Stimulated activated CD4-positive, alpha-beta T cell treated with anti-CD3 and anti-CD28 coated beads, Interleukin-12 subunit alpha, Interleukin-12 subunit beta, amount 100 ng/mL, for 24 hours (primary cell): ENCODE measurements at places on chromosomes 1 and 21.
A peak's percentile ranks its signal among the peaks of the same experiment; 100 is the strongest.

DNA sequence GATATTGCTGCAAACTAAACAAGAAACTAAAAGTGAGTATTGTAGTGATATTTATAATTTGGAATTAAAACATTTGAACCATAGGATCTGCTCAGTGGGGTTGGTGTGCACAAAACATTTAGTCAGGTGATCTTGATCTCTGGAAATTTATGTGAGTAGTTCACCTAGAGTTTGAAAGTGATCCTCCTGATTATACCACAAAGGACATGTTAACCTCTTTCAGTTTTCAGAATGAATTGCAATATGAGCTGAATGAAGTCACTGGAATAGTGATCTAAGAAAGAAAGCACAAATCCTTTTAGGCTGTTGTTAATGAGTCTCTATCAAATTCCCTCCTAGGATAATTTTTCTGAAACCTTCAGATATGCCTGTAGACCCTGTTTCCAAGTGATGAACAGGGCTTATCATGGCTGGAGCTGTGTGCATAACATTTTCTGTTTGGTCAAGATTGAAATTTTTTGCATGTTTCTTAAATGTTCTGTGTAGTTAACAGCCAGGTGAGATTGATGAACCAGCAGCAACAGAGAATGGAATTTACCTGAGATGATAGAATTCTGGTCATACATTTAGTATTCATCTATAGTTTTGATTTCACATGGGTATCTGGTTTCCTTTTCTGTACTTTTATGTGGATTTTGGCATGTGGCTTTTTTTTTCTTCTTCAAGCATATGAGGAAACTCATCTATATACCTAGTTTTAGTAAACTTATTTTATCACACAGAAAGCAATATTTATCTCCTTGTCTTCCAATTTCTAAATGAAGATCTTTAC, 25.5 kb downstream of the CDC14A start:
- no peak for DNase-seq

- no peak for DNase-seq
Observed at GRCh38 chr1:40308036-40308727, 8.9 kb downstream of the COL9A2 start.

- DNase-seq: no peak
Observed at GRCh38 chr1:75612976-75613375, 2.1 kb upstream of the SLC44A5 start.

DNA sequence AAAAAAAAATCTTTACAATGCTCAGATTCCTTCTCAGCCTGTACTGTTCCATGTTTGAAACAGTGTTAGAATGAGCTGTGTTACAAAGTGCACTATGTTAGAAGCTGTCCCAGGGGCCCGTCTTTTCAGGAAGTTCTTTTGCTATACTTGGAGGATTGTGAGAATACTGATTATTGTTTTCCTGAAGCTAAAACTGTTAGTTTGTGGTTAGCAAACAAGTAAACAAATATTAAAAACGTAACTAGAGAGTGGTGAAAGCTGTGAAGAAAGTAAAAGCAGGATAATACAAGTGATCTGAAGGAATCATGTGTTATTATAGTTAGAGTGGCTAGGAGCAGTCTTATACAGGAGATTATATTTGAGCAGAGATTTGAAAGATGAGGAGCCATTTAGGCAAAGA, 35.6 kb downstream of the CAMSAP2 start:
- DNase-seq: no peak

DNA sequence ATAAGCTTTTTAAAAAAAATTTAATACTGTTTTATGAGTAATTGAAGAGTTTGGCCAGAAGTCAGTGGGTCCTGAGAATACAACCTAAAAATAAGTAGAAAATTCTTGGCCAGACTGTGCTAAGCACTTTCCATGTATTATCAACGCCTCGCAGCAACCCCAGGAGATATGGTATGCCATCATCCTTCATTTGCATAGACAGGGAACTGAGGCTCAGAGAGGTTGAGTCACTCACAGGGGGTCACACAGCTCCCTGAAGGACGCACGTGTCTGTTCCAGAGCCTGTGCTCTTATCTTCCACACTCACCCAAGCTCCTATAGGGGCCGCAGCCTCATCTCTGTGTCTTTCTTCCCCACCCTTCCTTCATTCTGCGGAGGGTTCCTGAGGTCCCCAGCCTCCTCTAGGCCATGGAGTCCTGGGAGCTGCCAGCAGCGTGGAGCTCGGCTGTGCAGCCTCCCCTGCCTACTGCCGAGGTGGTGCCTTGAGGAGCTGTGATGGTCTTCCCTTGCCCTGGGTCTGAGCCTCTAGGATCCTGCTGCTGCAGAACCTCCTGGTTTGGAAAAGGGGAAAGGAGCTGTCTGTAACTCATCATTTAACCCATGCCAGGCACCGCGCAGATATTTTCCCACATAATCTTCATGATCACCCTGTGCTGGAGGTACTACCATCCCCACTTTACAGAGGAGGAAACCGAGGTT, 30.3 kb upstream of the ECE1 start:
- no peak for DNase-seq

- peak; percentile 21 for DNase-seq
Observed at GRCh38 chr1:180168786-180169639, 14.3 kb downstream of the QSOX1 start.

DNA sequence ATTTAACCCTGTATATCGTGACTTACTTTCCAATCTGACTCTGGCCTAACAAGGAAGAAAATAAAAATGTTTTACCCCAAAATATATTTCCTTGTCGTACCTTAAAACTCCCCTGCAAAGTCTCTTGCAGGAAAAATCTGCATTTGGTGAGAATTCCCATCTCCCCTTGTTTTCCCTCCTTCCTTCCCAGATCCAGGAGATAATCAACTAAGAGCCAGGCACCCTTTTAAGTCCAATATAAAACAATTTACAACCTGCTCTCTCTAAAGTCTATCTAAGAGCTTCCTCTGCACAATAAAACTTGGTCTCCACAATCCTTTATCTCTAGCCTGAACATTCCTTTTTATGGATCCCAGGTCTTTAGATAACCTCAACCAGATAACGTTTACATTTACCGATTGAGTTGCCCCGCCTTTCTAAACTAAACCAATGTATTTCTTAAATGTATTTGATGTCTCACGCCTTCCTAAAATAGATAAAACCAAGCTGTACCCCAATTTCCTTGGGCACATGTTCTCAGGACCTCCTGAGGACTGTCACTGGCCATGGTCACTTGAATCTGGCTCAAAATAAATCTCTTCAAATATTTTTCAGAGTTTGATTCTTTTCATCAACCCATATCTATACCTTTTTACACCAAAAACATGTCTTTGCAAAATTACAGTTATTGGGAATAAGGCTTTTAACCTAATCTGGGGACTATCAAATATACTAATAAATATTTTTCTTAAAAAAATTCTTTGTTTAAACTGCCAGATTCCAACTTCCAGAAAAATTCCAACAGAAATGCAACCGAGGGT, 993 bp downstream of the DDX59 start:
- no peak for DNase-seq

GRCh38 chr1:74323937-74324473, 88.8 kb downstream of the TNNI3K start:
- DNase-seq: no peak

DNA sequence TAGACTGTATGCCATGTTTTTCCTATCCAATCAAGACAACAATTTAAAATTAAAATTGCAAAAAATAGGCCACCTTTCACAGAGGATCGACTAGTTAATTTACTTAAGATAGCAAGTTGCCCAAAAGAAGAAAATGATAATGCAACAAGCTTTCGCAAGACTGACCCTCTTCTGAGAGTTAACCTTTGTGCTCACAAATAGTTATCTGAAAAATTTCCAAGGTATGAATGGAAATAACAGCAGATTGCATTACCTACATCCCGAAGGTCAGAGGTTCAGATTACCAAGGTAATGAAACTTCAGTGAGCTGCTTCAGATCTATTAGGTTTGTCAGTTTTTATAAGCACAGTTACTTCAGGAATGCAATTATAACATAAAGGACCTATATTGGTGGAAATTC, 298.0 kb downstream of the KCTD3 start:
- DNase-seq: no peak

GRCh38 chr1:54744696-54745095, 19.6 kb downstream of the PARS2 start:
- DNase-seq: no peak

DNA sequence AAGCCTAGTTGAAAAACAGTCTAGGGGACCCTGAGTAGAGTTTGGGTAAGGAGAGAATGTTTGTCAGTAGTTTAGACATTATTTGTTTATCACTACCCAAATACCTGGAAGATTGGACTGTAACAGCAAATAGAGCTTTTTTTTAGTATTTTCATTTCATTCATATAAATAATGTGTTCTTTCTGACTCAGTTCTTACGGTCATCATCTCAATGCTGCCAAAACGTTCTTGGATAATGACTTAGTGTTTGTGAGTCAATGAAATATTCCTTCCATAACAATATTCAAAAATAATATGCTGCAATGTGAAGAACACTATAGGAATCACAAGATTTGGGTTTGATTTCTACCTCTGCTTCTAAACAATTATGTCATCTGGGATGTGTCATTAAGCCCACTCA, 400.0 kb upstream of the PKN2 start:
- no peak for DNase-seq

GRCh38 chr1:231940701-231941100, 314.1 kb downstream of the DISC1 start:
- no peak for DNase-seq

DNA sequence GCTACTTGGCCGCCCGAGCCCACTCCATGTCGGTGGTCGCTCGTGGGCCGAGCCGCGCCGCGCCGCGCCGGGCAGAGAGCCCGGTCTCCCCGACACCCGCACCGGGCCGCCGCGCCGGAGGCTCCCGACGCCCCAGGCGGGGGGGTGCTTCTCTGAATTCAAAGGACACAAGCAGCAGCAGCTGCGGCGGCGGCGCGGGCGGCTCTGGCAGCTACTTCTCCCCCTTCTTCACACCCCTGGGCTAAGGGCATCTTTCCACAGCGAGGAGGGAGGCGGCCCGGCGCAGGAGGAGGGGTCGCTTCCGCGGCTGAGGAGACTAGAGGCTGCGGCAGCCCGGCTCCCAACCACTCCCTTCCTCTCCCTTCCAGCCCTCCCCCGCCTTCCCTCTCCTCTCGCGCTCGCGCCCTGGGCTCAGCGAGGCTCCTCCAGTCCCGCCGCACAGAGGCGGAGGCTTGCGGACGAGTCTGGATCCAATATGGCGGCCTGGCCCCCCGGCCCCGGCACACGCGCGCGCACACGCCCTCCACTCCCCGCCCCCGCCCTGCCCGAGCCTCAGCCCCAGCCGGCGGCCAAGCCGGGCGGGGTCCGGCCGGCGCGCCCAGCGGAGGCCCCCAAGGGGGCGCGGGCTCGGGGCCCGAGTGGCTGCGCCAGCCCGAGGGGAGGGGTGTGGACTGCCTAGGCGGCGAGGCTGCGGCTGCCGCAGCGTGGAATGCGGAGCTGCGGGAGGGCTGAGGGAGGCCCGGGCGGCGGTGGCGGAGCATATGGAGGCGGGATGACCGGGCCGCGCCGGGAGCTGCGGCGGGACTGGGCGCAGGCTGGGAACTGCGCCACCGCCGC, at the start of gene CDC42BPA:
CDC42BPA (minus strand) TSS at position 477 of the 837 bp plus-strand sequence. CDS start 1,310 bp downstream, outside the sequence.
- DNase-seq: peak; percentile 36
